ENCODE measurements at places on chromosomes 6 and 20. TPM values are rescaled to one million over a fixed set of nuclear protein-coding genes. Genes with fewer than 3 reads are reported as not detected.

The ACSS1 gene
- 14.0 TPM for total RNA-seq

The GINS1 gene
- total RNA-seq, result 53.9 TPM

The DYNLT1 gene
- total RNA-seq, result 118 TPM

The DEFB124 gene
- not detected for total RNA-seq

The KHDC3L gene
- not detected for total RNA-seq

The EYA4 gene
- total RNA-seq, result 0.86 TPM

The GUCA1A gene
- total RNA-seq, result 1.3 TPM

The SLC22A2 gene
- total RNA-seq, result not detected

The CCN2 gene
- 24.2 TPM for total RNA-seq

DNA sequence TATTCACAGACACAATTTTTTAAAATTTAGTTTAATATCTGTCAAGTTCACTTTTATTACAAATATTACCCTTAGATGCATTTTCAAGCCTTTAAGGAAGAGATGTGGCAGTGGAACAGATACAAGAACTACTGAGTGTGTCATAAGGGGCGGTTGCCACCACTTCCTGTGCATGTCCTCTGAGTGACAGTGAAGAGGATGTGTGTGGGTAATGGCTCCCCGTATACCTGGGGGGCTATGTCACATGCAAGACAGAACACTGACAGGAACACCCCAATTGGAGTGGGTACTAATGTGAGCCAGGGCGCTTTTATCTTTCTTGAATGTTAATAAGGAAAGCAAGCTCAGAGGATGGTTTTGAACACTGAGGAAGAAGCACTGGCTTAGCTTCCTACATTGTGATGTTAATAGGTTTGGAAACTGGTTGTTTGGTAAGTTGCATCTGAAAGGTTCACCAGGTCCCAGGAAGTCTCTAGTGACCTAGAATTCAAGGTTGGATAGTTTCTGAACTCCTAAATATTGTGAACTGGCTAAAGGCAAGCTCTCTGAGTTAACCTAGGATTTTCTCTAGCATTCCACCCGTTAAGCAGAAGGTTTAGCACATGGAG lies 83.4 kb upstream of the ASF1A start:
- DNase-seq, result no peak

- peak; percentile 28 for DNase-seq
These were observed 104.9 kb upstream of the NXT1 start for GRCh38 chr20:23245553-23246181.

DNA sequence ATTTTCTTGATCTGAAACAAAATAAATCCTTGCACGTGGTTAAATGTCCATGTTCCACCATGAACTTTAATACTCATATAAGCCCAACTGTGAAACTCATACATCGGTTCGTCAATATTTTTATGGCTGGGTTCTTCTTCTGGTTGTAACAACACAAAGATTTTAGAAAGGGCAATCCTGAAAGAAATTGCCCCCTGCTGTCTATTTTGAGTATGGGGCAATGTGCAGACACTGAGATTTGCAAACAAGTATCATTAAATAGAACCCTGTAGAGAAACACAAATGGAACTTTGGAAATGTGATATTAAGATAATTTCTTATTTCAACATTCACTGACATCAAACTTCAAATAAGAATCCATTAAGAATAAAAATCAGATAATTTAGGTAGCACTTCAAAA lies 80.2 kb upstream of the PHACTR1 start:
- no peak for DNase-seq

DNA sequence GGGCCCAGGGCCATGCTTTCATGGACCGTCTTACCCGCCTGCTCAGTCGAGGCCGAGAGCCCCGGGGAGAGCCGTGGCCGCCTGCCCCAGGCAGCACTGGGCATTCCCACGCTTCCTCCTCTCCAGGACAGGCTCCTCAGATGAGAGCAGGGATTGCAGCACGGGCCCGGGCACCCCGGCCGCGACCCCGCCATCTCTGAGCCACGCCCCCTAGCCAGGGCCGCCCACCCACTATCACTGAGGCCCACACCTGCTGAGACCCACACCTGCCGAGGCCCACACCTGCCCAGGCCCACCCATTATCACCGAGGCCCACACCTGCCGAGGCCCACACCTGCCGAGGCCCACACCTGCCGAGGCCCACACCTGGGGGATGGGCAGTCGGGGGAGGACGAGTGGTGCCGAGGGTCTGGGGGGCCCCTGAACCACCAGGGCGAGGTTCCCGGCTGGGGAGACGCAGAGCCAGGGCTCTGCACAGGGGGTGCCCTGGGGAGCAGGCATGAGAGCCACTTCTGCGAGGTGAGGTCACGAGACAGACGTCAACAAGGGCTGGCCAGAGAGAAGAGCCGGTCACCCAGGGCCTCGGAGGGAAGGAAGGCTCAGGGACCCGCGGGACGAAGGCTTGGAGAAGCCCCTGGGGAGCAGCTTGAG lies 235.6 kb downstream of the ERMARD start:
- no peak for DNase-seq

DNA sequence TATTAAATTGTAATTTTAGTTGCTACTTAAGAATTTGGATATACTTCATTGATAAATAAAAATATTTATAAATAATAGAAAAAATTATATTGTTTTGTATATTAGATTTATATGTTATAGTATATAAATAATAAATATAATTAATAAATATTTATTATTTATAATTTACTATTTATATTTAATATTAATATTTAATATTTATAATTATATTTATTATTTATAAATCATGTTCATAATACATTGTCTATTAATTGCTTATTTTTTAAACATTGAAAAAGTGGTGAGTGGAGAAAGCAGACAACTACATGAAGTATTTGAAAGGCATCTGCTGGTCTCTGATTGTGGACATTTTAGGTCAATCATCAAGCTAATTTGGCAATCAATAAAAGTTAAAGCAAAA lies 464.5 kb downstream of the MMUT start:
- no peak for DNase-seq

GRCh38 chr6:109229536-109229935 lies 134.2 kb downstream of the CEP57L1 start:
- no peak for DNase-seq

DNA sequence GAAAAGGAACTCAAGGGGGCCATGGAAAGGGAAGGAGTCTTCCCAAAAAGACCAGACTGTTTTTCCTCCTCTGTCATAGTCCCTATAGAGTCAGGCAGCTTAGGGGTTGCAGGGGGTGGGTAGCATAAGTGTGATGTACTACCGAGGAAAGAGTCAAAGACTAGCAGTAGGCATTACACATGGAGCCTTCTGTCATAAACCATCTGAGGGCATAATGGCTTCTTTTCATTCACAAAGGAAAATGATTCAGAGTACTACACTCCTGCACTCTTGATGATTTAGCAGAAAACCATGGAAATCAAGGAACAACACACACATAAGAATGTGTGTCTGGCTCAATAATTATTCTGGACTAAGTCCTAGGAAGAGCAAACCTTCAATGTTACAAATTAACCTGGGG lies 14.9 kb downstream of the PLN start:
- DNase-seq, result no peak

GRCh38 chr20:58109918-58110635 lies 118.4 kb downstream of the ANKRD60 start:
- no peak for DNase-seq

GRCh38 chr6:156262014-156262413 lies 515.2 kb upstream of the ARID1B start:
- no peak for DNase-seq

- DNase-seq, result no peak
These were observed 394.3 kb downstream of the MAFB start for GRCh38 chr20:40294747-40295146.

- no peak for DNase-seq
These were observed 152.1 kb downstream of the TFAP2C start for GRCh38 chr20:56781108-56781739.

DNA sequence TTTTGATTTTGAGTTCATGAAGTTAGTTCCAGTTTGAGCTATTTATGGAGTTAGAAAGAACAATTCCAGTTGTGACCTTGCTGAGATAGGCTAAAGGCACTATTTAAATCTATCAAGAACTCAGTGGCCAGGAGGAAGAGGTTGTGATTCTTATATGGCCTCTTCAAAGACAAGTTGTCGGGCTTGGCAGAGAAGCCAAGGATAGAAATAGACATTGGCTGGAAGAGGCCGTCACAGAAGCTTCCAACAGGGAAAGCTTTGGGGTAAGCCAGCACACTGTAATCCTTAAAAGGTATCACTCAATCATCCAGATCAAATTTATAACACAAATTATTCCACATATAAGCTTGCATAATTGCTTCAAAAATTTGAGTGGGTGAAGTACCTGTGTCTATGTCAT lies 286.1 kb downstream of the SYNE1 start:
- no peak for DNase-seq

GRCh38 chr6:169320013-169320412 lies 66.4 kb upstream of the THBS2 start:
- DNase-seq, result no peak

DNA sequence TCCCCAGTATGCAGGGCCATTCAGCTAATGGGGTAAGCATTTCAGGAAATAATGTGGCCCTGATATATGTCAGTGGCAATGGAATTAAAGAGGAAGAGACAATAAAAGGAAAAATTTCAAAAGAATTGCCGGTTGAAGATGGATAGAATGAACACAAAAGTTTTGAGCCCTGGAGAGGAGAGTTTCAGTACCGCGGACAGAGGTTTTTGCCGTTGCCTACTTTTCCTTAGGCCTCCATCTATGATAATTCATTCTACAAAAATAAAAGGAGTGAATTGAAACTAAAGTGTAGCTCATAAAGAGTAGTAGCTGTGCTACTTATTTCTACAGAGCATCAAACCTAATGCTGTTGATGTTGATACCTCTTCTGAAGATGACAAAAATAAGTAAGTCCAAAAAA lies 140.7 kb downstream of the RNASET2 start:
- peak; percentile 19 for DNase-seq

GRCh38 chr6:684831-685636 lies 7.9 kb downstream of the EXOC2 start:
- DNase-seq, result no peak

DNA sequence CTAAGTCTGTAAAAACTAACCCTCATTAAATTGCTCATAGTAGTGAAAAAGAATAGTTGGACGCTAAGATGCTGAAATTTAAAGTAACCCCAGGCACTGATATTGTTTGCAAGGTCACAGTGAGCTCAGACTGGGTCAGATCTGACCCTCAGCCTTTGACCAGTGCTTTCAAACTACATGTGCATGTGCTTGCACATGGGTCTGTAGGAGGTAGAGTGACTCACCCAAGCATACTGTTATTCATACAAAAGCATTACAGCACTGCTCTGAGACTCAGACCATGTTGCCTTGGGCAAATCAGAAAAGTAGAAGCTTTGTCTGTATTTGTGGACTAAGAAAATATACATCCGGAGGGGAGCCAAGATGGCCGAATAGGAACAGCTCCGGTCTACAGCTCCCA lies 326.4 kb upstream of the MARCKS start:
- DNase-seq, result peak; percentile 2

DNA sequence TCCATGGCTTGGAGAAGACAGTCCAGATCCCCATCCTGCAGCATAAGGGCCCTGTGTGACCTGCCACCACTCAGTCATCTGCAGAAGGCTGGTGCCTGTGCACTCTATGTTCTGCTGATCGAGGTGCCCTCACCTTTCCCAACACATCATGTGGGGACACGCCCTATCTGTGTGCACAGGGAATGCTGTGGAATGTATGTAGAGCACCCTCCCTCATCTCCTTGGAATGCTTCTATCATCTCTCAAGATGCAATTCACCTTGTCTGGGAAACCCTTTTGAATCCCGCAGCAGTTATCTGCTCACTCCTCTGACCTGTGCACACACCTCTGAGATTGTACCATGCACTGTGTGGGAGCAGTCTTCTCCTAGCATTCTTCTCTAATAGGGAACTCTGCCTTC lies 207.2 kb upstream of the SSTR4 start:
- DNase-seq, result no peak

DNA sequence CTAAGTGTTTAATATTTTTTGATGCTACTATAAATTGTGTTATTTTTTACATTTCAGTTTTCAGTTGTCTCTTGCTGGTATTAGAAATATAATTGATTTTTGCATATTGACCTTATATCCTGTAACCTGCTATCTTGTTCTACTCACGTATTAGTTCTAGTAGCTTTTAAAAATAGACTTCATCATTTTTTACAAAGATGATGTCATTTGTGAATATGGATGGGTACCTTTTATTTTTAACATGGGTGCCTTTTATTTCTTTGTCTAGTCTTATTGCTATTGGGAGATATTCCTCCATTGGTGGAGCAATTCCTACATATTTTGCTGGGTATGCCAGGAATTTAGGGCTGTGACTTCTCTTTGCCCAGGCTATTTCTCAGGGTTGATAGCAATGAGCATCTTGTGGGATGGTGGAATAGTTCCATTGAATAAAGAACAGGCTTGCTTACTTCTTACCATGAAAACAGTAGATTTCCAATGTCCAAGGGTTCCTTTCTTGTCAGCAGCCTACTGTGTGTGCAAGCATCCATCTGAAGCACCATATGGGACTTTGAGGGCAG lies 149.7 kb downstream of the CARMIL1 start:
- DNase-seq, result no peak

GRCh38 chr6:128000363-128000762 lies 99.5 kb upstream of the THEMIS start:
- DNase-seq, result no peak

GRCh38 chr6:144547409-144547808 lies 262.3 kb downstream of the UTRN start:
- DNase-seq, result no peak

DNA sequence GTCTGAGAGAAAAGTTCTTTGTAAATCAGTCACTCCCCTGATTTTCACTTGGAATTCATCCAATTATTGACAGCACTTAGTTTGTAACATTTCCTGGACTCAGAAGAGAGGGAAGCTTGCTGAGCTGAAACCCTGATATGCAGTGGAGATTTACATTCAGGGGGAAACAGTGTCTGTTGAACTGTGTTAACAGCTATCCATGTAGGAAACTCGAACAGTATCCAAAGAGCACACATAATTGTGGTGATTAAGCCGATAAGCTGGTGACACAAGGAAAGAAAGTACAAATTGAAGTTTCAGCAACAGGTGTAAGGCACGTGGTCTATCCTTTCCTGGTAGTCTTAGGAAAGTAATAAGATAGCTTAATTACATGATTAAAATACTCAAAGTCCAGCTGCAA lies 78.1 kb upstream of the FLRT3 start:
- DNase-seq, result no peak

DNA sequence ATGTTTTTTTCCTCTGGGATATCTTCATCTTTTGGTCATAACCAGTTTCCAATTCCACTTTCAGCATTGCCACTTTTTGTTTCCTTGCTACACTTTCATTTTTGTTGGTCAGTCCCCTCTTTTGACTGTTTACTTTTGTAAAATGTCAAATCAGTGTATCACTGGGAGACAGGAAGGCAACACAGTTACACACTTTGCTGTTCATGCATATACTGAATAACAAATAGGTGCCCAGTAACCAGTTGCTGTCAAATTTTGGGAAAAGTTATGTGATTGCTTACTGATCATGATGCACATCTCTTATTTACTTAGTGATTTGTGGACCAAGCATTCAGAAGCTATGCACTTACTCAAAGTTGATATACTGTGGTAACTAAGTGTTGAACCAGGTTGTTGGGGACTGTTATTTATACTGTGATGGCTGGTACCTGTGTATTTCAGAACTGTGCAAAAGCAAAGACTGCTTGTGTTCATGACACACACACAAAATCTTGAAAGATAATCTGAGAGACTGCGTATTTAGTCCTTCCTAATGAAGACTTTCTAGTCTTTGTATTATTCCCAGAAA lies 41.0 kb downstream of the ZNF292 start:
- no peak for DNase-seq

Measured in neural crest cell (in vitro differentiated cells).